SW480 (cell line): ENCODE measurements at places on chromosomes 3 and 15.

DNA sequence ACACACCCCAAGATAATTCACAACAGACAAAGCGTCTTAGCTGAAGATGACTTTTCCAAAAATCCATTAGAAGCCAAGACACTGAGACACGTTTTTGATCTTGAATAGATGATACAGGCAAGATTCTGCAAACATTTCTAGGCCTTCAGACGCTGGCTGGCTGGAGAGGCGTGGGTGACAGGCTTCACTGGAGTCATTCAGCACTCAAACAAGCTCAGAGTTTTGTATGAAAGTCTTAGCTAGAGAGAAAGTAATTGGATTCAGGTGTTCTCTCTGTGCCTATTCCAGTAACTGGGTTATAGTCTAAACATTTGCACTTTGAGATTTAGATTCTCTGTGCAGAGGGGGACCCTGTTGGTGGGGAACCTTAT, 147.7 kb upstream of the BHLHE40 start:
- no peak for DNase-seq

- peak; percentile 54 for DNase-seq
Observed at GRCh38 chr15:52256366-52256765, 39.2 kb downstream of the MYO5C start.

- DNase-seq = no peak
Observed at GRCh38 chr3:133983576-133984560, 45.9 kb downstream of the SLCO2A1 start.

- DNase-seq = peak; percentile 50
Observed at GRCh38 chr3:112773864-112774263, 72.8 kb downstream of the CD200R1L start.

GRCh38 chr3:139906418-139906817, 28.6 kb upstream of the CLSTN2 start:
- DNase-seq = peak; percentile 92

- no peak for DNase-seq
Observed at GRCh38 chr3:125281381-125281780, 68.8 kb upstream of the SLC12A8 start.

DNA sequence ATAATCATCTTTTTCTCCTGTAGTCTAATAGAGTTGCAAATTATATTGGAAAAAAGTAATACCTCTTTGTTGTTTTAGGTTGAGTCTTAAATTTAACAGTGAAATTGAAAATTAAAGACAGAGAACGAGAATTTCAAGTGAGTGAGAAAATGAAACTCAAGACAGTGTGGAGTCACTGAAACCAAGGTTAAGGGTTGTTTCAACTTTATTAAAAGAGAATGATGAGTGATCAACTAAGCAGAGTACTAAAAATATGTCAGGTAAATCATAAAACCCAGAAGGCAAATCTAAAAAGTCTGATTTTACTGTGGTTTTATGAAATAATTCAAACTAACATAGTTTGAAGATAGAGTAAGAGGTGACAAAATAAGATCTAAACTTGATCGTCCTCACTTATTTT, 782.5 kb upstream of the SEMA6D start:
- no peak for DNase-seq

DNA sequence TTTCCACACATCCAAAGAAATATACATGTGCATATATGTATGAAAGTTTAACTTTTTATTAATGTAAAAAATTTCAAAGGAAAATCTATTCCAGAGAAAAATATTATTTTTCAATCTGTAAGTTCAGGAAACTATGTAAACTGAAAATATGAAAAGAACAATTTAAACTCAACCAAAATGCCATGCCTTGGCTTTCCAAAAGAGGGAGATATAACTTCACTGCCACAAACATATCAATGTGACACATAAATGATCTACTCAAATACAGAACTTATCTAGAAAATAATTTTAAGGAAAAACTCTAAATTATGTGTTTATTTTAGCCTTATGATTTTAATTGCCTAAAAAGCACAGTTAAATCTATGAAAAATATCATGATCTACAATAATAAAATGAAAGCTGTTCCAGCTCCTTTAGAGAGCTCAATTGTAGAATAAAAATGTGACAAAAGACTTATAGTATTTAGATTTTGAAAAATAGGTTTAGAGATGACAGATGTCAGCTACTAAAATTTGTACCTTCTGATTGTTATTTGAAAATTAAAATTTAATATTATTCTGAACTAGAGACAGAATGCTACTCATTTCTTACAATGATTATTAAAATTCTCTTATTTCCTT, 94.8 kb downstream of the GBE1 start:
- peak; percentile 9 for DNase-seq

- DNase-seq = no peak
Observed at GRCh38 chr15:80241508-80241907, 10.5 kb downstream of the CTXND1 start.

DNA sequence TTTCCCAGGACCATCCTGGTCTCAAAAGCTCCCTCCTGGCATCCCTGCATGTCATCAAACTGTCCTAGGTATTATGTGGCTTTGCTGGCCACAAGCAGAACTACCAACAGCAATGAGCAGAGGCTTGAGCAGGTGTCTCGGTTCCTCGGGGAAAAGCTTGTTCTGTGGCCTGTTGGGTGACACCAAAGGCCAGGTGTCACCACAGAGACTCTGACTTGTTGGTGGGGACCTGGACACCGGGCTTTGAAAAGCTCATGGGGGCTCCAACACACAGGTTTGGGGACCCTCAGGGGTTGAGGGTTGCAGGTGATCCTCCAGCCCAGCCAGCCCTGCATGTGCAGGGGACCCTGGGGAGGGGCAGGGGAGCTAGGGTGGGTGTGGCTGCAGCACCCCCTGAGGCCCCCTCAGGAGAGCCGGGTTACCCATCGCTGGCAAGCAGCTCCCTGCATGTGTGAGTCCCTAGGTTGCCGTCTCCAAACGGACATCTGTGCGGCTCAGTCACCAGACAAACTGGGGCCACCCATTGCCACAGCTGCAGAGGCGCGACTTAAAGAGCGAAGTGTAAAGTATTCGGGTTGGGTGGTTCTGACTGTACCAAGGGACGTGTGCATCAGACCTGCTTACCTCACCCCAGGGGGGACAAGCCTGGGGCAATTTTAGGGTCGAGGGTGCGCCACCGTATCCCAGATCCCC, 140.1 kb downstream of the CHSY1 start:
- DNase-seq = no peak

DNA sequence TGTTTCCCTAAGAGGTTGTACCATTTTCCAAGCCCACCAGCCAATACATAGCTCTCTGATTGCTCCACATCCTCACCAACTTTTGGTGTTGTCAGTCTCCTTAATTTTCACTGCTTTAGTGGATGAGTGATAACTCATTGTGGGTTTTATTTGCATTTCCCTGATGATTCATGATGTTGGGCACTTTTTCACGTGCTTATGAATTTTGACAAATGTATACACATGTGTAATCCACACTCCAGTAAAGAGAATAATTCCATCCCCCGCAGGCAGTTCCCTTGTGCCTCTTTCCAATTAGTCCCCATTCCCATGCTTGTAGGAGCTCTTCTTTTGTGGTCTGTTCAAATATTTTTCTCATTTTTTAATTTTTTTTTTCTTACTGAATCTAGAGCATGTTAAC, 52.4 kb downstream of the ANP32A start:
- peak; percentile 36 for DNase-seq

DNA sequence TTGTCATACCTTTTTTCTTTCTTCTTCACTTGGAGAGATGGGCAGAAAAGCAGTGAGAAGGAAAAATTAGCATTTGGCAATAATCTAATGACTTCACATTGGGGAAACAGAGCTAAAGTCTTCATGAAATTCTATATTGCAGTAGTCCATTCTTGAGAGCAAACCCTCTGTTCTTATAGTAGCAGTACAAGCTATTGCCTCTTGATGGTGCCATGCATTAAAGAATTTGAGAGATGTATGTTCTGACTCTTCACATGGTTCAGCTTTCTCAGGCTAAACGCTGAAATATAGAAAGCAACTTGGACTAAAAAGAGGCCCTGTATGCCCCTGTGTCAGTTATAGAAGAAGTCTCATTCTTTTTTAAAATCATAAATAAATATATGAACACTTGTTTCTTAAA, 36.0 kb downstream of the PHLDB2 start:
- peak; percentile 35 for DNase-seq

GRCh38 chr3:9884555-9885165, 4.6 kb upstream of the CIDEC start:
- DNase-seq = peak; percentile 90

DNA sequence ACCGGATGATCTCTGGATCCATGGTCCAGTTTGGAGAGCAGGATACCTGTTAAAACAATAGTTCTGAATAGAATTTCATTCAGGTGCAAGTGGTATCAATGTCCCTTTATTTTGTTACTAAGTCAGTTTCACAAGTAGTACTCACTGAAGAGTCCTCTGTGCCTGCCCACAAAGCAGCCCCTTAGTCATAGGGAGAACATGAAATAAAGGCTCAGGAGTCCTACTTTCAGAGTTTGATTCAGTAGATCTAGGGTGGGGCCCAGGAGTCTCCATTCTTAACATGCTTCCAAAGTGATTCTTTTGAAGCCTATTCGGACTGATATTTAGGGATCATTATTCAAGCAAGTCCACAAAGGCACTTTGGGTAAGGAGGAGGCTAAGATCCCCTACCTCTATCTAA, 79.8 kb upstream of the ACKR4 start:
- no peak for DNase-seq

DNA sequence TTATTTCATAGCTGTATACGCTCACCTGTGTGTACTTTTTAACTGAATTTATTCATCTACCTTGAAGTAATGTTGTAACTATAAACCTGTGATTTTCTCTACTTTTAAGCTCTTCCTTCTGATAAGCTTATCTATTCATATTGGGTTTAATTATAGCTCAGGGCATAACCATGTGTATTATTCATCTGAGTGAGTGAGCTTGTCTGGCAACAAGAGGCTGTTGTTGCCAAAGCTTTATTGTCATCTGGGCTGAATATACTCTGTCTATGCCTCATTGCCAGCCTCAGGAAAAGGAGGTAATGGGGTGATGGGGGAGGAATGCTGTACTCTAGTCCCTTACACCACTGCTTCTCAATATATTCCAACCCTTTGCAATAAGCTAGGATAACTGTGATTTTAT, 292.4 kb downstream of the UBE2E2 start:
- DNase-seq = no peak

DNA sequence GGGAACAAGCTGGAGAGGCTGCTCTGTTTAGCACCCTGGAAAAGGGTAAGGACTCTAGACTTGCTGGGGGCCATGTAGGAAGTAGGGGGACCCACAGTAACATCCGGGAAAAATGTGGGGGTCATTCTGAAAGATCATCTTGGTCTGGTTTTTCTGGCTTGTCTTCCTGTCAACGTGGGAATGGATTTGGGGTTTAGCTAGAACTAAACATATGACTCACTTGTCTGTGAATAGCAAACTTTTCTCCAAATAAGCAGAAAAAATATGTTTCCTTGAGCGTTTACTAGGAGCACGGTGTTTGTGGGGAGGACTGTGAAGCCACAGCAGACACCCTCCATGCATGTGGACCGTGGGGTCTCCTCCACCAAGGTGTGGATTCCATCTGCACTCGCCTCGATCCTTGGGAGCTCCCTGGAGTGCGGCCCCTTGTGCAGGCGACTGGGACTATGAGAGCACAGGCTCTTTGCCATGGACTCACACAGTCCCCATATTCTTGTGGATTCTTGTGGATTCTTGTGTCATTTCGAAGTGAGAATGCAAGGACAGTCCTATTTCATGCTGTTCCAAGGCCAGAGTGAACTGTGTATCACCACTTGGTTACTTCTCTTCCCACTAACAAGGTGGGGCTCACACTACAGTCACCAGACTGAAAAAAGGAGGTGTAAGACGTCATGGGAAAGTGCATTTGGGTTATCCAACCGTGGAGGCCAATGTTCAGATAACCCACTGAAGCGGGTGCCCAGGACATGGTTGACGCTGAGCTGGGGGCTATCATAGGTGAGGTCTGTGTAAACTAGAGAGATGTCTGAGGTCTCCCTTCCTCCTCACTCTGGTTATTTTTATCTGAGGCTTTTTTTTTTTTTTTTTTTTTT, 25.5 kb downstream of the PGPEP1L start:
- DNase-seq = no peak

GRCh38 chr15:32099956-32100684, 69.8 kb downstream of the CHRNA7 start:
- DNase-seq = no peak

GRCh38 chr3:107884719-107885460, 205.9 kb downstream of the CD47 start:
- no peak for DNase-seq

DNA sequence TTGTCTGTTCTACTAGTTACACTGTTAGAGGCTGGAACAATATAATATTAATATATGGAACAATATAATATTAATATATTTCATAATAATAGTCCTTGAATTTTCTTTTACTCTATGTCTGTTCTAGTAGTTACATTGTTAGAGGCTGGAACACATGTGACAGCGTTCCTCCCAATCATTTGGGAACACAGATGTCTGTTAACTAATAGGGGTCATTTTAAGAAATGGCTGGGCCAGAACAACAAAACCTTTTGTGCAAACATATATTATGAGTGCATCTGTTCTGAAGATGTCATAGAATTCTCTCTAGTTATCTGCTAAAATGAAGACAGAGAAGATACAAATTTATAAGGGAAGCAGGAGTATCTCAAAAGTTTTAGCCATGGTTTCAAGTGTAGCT, 114.0 kb upstream of the PDZRN3 start:
- DNase-seq = no peak

DNA sequence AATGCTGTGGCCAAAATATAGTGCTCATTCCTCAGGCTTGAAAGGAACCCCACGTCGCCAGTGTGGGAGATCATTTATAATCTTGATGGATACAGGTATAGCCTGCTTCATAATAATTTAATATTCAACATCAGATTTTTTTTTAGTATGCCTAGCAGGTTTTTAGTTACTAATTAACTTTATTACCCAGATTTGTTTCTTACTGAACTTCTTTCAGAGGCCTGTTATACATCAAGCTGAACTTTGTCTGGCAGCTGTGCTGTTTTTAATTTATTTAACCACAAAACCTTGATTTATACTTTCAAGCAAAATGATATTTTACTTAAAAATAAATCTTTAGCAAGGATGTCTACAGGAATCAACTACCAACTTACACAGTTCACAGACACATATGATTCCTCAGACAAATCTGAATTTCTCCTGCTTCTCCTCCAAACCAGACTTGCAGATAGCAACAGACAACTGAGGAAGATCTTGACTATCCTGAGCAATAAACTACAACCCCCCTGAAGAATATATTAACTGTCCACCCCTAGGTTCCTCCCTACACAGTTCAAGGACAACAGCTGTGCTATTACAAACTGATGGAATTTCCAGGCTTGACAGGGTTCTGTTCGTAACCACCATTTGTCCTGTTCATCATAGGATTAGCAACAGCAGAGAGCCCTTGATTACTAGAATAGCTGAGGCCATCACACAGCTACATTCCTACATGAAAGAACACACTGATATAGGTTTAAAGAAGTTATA, 610 bp downstream of the MAP4 start:
- DNase-seq = no peak
